ENCODE measurements at places on chromosomes 6 and 20.

DNA sequence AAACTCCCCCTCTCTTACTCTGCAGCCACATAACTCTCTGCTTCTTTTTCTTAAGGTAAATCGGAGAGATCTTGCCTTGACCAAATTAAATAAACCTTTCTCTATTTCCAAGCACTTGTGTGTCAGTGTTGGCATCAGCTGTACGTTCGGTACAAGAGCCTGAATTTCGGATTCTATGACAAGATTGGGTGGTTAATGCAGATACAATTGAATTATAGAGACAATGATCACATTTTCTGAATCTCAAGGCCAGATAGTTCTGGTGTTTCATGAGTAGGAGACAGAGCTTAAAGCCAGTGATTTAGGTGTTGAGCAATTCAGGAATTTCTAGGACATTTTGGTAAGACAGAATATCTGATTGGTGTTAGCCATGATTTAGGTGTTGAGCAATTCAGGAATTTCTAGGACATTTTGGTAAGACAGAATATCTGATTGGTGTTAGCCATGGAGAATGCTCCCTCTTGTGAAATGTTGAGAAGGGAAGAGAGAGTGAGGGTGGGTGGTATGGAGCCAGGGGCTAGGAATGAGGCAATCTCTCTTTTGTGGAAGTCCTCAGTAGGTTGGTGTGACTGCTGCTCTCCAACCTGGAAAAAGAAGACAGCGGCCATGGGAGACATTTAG lies 5.1 kb downstream of the SPINT3 start:
- no peak for DNase-seq

DNA sequence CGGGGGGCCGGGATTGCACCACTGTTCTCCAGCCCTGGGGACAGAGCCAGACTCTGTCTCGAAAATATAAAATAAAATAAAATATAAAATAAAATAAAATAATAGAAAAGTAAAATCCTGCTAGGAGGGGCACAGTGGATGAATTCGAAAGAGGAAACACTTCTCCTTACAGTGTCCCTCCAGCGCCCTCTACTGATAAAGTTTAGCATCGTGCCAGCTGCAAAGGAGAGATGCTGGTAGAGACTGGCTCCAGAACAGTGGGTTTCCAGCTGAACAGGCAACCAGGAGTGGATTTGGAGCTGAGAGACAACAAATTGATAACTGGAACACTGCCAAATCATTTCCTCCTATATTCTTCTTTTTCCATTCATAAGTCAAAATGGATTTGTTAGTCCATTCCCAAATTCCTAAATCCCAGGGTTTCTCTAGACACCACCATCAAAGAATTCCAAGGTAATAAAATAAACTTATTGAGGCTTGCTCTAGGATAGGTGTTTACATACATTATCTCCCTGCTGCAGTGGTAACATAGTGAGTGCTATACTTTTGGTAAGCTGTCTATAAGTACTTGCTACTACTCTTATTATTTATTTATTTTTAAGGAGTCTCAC lies 31.7 kb upstream of the TBPL1 start:
- DNase-seq: peak; percentile 47

DNA sequence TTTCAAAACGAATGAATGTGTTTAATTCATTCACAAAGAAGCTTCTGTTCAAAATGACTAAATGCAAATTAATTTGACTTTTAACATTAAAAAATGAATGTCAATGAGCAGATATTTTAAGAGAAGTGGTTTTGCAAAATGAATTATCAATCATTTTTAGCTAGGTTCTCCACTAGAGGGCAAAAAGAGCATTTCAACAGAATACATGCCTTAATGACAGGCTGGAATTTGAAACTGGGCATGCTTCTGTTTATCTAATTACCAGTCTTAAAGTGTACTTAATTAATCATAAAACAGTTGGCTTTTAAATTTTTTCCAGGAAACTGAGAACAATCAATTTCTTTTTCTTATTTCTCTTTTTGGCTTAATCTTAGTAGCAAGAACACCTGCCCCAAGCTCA lies 63.8 kb upstream of the TINAG start:
- DNase-seq: no peak

- DNase-seq: no peak
These were observed 5.4 kb upstream of the TOX2 start for GRCh38 chr20:43909211-43909610.

DNA sequence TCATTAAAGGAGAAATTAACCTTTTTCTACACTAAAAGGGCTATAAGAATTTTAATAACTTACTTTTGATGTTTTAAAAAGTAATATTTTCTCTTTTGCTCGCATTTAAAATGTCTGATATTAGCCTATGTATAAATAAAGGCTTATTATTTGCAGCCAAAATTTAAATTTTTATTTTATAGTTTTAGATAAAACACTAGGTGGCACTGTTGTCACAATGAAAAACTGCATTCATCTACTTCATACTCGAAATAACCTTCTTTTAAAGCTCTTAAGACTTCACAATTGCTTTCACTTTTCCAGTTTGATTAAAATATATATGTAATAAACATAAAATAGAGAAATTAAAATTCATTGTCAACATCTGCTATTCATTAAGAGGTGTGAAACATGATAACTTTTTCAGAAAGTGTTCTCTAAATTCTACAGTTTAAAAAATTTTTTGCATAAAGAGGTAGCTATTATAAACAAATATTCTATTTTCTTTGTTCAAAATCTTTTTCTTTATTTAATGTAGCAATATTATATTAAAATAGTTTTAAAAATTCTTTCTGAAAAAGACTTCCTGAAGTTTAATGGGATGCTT lies 78.8 kb upstream of the DEFB112 start:
- no peak for DNase-seq

Data from HS-5 (cell line).